ENCODE measurements at places on chromosomes 3 and 15. TPM values are rescaled to one million over a fixed set of nuclear protein-coding genes. Genes with fewer than 3 reads are reported as not detected.

DNA sequence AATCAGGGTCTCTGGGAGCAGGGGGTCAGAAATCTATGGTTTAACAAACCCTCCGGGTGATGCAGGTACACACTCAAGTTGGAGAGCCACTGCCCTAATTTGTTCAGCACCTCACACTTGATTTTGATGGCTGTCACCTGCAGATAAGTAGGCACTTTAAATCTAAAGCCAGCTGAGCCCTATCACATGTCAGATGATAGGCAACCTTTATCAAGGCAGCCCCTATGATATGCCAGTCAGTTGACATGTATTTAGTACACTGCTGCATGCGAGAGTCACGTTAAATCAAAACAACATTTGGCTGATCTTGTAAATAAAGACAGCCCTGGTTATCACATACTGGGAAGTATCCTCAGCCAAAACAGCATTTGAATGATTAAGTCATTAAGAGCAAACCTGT lies 104.4 kb upstream of the MCTP2 start:
- DNase-seq, result no peak

- no peak for DNase-seq
Measured at GRCh38 chr3:24018784-24019570, 73.9 kb downstream of the NR1D2 start.

Gene TLR9
- 0.27 TPM for polyA plus RNA-seq

DNA sequence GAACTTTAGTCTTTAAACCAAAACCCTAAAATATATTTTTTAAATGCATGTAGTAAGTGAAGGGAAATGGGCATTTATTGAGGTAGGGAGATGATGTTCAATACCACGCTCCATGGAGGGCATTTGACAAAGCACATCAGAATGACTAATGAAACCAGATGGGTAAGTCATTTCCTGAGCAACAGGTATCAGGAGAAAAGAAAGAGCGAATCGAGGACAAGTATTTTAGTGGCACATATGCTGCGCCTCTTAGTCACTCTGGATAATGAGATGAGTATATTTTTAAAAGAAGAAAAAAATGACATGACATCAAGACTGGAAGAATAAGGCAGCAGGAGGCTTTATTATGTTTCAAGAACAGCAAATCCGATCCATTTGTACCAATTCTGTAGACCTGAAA lies 129.0 kb upstream of the ARHGEF3 start:
- no peak for DNase-seq

Gene IQCF5
- polyA plus RNA-seq, result not detected
